Activated naive CD4-positive, alpha-beta T cell treated with anti-CD3 and anti-CD28 coated beads for 36 hours (primary cell): ENCODE measurements at places on chromosomes 4 and X. TPM values are rescaled to one million over a fixed set of nuclear protein-coding genes. Genes with fewer than 3 reads are reported as not detected.

DNA sequence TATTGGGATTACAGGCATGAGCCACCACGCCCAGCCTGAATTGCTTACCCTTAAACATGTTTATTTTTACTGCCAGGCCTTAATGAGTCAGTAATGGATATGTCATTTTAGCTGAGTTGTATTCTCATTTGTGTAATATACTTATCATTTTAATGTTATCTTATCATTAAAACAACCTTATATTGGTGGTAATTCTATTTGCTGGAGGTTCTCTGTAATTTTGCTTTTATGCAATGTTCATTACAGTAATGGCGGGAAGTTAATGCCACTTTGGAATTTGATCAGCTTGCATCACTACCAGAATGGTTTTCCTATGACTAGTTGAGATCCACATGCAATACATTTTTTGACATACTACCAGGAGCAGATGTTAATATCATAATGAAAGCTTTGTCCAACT is 6.3 kb upstream of the PGAM4 start:
- DNase-seq, result no peak

XAGE2 gene
- total RNA-seq, result not detected

CXorf49 gene
- total RNA-seq, result not detected

LRIT3 gene
- not detected for total RNA-seq
